ENCODE measurements at places on chromosomes 7 and 10.
A peak's percentile ranks its signal among the peaks of the same experiment; 100 is the strongest.

DNA sequence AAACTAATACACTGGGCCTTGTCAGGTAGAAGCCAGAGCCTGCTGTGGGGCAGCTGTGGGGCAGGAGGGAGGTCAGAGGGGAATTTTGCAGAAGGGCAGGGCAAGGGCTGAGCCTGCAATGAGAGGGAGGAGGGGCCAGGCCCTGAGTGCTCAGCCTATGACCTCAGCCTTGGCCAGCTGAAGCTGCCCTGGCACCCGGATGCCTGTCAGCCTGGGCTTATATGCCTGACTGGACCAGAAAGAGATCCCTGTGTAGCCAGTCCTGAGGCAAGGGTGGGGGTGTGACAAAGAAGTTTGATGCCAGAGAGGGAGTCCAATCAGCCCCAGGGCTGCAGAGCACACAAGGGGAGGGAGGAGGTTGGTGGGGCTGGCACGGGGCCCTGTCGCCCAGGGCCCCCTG lies 22.3 kb upstream of the PRRT4 start:
- no peak for DNase-seq

DNA sequence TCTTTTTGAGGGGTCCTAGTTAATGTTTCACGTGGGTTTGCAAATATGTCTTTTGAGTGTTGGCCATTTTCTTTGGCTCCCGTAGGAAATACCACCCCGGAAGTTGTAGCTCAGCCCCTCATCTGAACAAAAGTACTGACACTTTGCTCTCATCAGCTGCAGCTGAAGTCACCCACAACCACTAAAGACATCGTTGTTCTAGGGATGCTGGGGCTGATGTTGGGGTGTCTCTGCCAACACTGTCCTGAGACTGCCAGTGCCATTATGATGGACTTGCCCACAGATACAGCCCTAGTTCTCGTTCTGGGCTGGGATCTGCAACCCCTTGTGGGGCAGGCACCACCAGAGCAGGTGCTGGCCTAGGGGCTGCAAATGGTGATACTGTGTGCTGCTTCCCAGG lies 82.6 kb upstream of the ARHGAP21 start:
- DNase-seq = no peak

- peak; percentile 18 for DNase-seq
Measured at GRCh38 chr10:128854963-128855362, 612.1 kb upstream of the MGMT start.

- DNase-seq = no peak
Measured at GRCh38 chr7:95321720-95322119, 2.6 kb downstream of the PON1 start.

DNA sequence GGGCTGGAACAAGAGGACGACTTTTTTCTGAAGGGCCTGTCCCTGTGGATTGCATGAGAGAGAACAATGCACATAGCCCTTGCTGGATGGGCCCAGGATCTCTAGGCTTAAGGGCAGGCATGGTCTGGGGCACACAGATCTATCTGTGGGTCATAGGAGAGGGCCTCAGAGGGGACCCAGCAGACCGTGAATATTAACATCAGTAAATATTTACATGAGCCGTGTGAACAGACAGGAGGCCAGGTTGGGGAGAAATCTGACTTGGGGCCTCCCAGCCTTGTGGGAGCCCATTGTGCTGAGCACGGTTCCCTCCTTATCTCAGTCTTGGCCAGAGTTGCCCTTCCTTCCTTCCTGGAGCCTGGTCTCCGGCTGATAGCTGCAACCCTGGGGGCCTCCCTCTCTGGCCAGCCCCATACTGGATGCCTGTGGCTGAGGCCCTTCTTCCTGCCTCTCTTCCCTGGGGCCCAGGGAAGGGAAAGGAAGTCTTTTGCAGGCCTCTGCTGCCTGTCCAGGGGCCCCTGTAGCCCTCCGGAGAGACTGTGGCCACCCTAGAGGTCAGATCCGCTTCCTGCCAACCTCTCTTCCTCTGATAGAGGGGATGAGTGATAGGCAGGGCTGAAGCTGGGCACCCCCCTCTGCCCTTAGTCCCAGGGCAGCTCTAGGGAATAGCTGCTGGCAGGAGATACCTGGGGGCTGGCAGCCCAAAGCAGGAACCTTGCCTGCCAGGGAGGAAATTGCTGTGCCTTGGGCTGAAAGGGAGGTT lies 44.5 kb upstream of the TRIM8 start:
- no peak for DNase-seq

GRCh38 chr7:90766814-90767564 lies 170.9 kb downstream of the CDK14 start:
- no peak for DNase-seq

DNA sequence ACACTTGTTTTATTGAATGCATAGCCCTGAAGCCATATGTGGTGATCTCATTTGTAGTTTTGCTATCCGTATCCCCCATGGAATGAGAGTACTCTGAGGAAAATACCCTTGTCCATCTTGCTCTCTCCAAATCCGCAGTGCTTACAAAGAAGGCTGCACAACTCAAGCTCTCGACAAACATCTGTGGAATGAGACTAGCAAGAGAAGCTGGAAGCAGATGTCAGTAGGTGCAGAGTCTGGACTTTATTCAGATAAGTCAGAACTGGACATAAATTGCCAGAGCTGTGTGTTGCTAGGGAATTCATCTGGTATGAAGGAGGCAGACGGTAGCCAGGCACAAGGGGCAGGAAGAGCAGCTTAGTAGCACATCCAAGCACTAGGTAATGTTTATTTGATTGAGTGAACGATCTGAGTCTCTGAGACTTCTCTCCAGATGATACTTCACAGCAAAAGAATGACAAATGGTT lies 1046.2 kb downstream of the XPNPEP1 start:
- DNase-seq = no peak

- no peak for DNase-seq
Measured at GRCh38 chr7:100358027-100358856, at the start of gene PILRB. TSS of gene PILRB (plus strand) at chr7:100358117. CDS start at chr7:100358303, 186 bp downstream.

- DNase-seq = no peak
Measured at GRCh38 chr7:70788276-70788675, 343.7 kb upstream of the GALNT17 start.

- peak; percentile 45 for DNase-seq
Measured at GRCh38 chr7:51067757-51068156, 248.9 kb downstream of the COBL start.

DNA sequence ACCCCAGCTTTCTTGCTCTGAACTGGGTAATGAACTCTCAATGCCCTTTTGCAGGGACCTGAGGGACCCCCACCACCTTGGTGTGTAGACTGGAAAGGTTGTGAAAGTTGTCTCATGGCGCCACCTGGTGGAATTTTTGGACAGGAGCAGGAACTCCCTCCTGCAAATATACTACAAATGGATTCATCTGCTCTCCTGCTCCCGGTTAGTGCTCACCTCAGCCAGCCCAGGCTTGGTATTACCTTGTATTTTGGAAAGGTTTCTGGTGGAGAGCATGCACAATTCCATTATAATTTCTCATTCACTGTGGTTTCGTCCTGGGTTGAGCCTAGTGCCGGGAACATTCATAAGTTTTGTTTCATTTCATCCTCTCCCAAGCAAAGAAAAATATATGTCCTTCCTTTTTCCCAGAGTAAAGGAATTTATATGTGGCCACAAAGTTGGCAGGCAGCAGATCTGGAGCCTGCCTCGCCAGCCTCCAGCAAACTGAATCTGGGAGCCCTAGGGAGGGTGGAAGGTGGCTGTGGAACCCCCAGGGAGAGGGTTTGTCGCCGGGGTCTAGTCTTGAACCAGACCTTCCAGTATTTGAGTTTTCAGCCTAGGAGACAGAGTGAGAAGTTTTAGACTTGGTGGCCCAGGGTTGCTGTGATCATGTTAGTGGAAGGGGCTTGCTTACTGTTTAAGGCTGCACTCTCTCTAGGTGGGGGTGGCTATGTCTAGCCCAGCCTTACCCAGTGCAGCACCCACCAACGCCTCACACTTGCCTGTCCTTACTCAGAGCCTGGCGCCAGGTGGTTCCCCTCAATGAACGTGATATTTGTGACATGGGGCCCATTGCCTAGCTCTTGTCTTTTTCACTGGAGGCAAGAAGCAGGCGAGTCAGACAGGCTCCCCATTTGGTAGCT lies 9.5 kb downstream of the FAM241B start:
- DNase-seq = peak; percentile 15

- DNase-seq = no peak
Measured at GRCh38 chr10:79582096-79582495, 21.9 kb upstream of the SFTPA2 start.

DNA sequence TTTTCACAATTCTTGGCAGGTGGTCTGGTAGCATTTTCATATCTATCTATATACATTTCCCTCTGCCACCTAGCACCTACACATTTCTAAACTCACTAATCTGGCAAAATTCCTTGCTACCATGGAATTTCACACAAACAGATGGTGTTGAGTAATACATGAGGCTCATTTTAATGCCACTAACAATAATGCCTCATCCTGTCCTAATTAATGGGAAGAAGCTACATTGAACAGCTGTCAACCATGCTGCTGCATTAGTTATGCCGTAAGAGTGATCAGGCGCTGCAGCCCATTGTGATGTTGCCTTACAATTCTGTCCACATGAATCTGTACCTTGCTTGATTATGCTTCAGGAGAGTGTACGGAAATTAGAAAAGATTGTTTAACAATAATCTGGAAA lies 23.2 kb downstream of the COL1A2 start:
- DNase-seq = no peak

DNA sequence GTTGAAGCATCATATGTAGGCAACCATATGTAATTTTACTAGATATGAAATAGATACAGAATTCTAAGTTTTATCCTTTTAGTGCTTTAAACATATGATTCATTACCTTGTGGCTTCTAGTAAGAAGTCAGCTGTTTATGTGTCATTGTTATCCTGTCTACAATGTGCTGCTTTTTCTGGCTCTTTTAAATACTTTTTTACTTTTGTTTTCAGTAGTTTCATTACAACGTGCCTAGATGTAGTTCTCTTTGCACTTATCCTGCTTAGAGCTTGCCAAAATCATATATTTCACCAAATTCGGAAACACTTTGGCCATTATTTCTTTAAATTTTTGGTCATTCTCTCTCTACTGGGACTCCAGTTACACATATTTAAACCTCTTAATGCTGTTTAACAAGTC lies 26.4 kb downstream of the YAE1 start:
- DNase-seq = no peak

DNA sequence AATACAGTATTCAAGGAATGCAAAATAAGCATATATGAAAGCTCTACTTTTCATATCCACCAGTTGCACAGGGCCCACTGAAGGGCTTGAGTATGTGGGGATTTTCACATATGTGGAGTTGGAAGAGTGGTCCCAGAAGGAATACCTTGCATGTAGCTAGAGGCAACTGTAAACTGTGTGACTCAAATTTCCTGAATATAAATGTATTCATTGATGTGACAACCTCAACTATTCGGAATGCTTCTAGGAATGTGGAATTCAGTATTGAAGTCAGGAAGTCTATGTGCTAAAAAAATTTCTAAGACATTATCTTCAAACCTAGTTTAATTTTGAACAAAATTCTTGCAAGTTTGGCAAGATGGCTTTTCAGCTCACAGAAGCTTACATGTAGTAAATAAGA lies 695.5 kb upstream of the SEMA3D start:
- DNase-seq = no peak

DNA sequence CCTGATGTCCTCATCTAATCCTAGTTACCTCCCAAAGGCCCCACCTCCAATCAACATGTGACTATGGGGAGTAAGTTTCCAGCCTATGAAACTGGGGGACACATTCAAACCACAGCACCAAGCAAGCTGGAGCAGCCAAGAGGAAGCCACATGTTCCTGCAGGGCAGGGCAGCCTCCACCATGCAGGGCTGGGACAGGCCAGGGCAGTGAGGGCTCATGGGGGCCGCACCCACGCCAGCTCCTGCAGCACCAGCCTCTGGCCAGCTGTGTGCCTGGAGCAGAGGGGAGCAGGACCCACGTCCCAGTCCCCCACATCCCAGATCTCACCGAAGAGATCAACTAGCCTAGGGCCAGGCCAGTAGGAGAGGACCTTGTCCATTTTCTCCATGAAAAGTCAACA lies 85.9 kb upstream of the INSIG1 start:
- no peak for DNase-seq

- DNase-seq = no peak
Measured at GRCh38 chr7:155660059-155660757, 15.7 kb downstream of the RBM33 start.

DNA sequence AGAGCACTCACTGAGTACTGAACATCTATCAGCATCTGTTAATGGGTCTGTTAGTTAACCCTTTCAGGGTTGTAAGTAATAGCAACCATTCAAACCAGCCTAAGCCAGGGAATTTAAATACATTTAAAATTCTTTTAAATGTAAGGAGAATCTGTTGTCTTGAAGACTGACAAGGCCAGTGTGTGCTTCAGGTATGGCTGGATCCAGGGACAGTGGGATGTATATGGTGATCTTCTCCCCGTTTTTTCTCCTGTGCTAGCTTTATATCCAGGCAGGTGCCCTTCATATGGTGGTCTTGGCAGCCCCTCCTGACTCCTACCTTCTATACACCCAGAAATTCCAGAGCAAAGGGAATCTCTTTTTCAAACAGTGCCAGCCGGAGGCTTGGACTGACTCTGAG lies 46.6 kb upstream of the DAGLB start:
- no peak for DNase-seq

DNA sequence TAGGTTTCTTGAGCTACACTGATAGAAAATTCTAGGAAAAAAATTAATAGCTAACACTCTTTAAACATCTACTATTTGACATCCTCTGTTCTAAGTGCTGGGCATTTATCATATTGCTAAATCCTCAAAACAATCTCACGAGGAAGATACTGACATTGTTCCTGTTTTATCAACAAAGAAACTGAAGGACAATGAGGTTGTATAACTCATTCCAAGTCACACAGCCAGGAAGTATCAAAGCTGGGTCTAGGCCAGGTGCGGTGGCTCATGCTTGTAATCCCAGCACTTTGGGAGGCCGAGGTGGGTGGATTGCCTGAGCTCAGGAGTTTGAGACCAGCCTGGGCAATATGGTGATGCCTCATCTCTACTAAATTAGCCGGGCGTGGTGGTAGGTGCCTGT lies 51.6 kb upstream of the IL6 start:
- no peak for DNase-seq

GRCh38 chr10:77109351-77109994 lies 528.1 kb downstream of the KCNMA1 start:
- no peak for DNase-seq

DNA sequence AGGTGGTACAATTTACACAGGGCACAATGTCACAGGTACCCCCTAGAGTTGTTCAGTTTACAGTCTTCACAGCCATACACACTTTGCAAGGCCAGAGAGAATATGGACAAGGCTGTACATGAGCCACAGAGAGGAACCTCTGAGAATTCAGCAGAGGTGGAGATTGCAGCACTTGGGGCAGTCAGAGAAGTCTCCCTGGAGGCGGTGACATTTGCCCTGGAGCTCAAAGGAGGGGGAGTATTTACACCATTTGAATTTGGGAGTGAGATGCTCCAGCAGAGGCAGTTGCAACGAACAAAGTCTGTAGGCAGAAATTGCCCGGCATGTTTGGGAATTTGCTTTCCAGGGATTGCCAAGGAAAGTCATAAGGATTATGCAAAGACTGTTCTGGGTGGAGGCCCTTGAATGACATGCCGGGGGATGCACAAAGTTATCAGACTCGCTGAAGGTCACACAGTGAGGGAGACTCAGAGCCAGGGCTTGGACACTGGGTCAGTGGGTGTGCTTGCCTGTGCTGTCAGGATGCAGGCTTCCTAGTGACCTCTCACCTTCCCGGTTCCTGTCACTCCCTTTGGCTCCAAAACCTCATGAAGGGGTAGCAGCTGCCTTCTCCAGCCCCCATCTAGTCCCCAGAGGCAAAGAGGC lies 160.7 kb upstream of the PCBD1 start:
- DNase-seq = no peak

Data from NCI-H1105 (cell line).